ENCODE measurements at places on chromosomes 11 and 22. TPM values are rescaled to one million over a fixed set of nuclear protein-coding genes. Genes with fewer than 3 reads are reported as not detected.
A peak's percentile ranks its signal among the peaks of the same experiment; 100 is the strongest.

DNA sequence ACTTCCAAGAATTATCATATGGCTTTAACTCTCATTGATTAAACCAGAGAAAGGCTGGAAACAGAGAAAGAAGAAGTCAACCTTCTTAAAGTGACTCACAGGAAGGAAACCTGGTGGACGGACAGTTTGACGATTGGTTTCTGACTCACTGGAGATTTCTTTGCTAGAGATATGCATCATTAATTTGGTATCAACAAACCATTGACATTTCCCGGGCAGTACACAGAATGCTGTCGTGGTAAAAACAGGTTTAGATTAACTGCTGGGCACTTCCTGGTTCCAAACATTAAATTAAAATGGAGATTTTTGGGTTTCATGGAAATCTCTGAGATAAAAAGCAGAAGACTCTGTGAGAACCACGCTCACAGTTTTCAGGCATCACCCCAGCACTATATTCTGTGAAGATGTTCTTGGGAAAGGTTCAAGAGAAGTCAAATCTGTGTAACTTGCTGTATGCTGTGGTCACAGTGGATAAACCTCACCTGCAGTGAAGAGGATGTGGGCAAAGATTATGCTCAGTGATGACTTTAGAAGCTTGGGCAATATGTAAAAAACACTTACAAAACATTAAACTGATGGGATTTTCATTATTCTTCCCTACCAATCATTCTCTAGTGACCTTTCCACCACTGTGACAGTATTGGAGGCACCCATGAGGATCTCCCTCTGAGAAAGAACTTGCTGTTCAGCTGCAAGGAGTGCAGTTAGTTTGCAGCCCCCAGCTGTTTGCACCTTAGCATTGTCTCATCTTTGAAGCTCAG is 61.1 kb upstream of the CD44 start:
- DNase-seq, result no peak

DNA sequence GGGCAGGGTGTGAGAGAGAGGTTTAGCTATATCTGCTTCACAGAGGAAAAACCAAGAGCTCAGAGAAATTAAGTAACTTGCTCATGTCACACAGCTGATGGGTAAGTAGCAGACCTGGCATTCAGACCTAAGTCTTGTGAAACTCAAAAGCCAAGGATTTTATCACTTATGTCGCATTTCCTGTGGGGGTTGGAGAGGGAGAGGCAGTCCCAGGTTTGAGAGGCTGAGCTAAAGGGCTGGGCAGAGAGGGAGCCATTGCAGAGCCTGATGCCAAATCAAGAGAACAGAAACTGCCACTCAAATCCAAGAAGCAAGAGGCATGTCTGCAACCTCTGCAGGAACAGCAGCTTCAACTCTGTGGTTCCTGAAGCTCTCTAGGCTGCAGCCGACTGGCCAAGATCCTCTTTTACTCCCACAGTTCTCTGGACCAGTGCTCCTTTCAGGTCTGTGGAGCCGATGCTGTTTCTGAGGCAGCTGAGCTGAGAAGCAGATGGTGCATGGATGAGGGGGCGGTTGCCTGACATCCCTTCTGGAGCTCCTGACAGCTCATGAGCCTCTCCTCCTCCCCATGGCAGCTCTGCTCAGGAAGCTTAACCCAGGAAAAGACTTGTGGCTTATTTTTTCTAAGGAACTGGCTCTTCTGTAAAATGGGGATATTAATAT is 47.6 kb upstream of the NAV2 start:
- DNase-seq, result no peak

The GNG3 gene
- total RNA-seq, result not detected

DNA sequence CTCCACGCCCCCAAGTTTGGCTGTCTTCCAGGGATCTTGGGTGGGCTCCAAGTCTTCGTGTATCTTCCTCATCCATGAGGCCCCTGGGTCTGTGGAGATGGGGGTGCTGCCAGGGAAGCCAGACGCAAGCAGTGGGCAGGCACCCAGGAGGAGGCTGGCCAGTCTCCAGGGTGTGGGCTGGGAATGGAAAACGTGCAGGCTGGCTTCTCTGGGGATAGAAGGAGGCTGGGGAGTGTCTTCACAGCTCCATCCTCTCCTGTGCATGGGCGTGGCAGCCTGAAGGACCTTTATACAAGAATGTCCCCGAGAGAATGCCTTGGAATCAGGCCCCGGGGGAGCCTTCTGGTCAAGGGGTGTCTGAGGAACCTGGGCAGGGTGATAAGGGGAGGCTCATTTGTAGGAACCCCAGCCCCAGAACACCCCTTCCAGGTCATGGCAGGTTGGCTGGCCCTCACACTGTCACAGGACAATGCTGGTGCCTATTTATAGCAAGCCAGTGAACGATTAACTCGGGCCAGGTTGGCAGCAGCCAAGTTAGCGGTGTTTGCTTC is 14.0 kb downstream of the SGSM1 start:
- DNase-seq, result peak; percentile 68

DNA sequence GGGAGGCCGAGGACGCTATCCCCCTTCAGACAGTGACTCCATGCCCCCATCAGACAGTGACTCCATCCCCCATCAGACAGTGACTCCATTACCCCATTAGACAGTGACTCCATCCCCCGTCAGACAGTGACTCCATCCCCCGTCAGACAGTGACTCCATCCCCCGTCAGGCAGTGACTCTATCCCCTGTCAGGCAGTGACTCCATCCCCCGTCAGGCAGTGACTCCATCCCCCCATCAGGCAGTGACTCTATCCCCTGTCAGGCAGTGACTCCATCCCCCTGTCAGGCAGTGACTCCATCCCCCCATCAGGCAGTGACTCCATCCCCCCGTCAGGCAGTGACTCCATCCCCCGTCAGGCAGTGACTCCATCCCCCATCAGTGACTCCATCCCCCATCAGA is 9.1 kb upstream of the TTLL8 start:
- no peak for DNase-seq

DNA sequence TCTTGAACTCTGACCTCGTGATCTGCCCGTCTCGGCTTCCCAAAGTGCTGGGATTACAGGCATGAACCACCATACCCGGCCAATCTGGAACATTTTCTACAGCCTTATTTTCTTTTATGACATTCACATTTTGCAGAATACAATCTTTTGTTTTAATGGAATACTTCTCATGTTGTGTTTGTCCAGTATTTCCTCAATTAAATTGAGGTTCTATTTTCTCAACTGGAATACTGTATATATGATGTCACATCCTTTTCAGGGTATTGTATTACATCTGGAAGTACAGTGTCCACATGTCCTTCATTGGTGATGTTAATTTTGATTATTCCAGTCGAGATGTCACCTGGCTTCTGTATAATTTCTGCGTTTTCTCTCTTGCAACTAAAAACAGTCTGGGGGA is 90.8 kb upstream of the HORMAD2 start:
- no peak for DNase-seq

The OR51I1 gene
- not detected for total RNA-seq

GRCh38 chr22:25120093-25120561 is 79.5 kb upstream of the CRYBB3 start:
- DNase-seq, result peak; percentile 67

DNA sequence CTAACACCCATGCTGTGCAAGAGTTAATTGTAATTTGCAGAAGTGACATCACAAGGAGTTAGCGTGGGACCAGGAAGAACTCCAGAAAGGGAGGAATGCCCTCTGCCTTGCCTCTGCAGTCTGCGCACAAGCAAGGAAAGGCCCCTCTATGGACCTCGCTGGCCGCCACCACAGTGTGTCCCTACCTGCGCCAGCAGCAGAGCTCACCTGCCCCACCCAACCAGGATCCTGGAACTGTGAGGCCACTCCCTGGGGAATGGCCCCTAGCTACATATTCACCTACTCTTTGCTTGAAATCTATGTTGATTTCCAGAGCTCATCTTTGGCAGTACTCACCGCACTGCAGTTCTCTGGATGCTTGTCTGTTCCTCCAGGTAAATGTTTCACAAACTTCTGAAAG is 72.0 kb upstream of the MTNR1B start:
- DNase-seq, result no peak

DNA sequence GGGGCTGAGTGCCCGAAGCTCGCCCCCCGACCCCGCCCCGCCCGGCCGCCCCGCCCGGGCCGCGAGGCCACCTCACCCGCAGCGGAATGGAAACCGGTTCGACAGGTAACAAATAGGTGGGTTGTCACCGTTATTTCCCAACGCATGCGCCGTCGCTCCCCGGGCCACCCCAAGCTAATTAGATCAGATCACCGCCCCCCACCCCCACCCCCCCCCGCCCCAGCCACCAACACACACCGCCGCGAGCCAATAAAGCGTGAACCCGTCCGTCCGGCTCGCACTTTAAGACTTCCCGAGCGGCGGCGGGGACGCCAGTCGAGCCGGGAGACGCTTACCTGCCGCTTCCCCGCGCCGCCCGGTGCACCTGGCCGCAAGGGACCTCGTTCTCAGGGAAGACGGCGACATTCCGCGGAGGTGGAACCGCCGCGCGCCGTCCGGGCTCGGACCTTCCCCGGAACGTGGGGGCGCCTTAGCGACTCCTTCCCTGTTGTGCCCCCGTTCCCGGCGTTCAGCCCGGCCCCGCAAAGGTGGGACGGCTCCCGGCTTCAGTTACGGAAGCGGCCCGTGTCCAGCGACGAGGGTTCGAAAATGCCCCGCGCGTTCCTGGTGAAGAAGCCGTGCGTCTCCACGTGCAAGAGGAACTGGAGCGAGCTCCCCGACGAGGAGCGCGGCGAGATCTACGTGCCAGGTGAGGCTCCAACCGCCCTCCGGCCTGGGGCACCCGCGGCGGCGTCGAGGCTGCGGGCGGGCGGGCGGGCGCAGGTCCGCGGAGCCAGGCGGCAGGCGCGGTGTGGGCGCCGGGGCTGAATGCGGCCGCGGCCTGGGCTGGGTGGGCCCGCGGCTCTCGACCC is at the start of gene OVOL1:
TSS of gene OVOL1 (plus strand) at position 278 of the 851 bp plus-strand sequence. CDS start at position 589, 311 bp downstream.
- DNase-seq, result peak; percentile 91

DNA sequence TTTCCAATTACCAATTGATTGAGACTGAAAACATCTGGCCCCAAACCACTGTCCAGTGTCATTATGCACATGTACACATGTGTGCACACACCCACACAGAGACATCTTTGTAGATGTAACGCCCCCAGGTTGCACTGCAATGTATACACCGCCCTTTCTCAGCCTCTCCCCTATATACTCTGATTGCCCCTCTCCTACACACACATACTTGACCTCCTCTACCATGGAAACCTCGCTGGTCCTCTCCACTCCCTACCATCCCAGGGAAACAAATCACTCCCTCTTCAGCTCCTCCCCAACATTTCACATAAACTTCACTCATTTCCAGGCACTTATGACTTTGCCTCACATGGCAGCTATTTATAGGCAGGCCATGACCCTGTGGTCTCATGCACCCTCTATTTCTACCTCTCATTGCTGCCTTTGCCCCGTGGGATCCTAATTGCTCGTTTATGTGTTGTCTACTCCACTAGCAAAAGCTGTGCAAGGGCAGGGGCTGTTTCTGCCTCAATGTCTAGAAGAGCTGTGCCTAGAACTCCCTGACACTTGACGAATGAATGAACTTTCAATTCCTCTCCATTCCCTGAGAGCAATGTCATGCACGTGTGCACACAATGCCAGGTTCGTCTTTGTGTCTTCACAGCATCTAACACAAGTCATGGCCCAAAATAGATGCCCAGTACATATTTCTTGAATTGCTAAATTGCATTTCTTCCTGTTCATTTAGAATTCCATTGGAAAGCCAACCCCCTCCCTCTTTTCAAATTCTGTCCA is 10.0 kb upstream of the TMA7B start:
- DNase-seq, result no peak

DNA sequence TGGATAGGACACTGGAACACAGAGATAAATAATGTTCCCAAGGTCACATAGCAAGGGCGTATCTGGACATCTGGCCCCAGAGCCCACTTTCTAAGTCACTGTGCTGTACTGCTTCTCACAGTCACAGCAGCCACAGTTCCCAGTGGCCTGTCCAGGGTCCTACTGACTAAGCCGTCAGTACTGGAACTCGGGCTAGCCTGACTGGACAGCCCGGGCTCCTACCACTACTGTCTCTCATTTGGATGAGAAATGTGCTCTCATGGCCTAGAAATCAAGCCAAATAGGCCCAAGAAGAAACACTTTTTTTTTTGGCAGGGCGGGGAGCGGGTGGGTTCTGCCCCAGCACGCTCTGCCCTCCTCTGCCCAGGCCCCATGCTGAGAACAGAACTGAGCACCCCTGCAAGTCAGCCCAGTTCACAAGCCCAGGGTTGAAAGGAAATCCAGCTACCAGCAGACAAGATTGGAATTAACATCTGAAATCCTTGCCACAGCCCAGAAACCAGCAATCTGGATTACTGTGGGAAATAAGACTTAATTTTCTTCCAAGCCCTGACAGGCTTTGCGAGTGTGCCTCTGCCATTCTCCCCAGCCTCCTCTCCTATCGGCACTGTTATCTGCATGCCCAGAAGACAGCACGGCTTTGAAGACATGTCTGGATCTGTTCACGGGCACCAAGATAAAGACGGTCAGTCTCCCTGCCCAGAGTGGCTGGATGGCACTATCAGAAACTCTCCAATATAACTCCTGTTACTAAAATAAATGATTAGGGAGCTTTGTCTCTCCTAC is 182.9 kb upstream of the NCAM1 start:
- no peak for DNase-seq

- peak; percentile 3 for DNase-seq
Observed at GRCh38 chr11:68973219-68973618, 7.6 kb downstream of the MRGPRD start.

- no peak for DNase-seq
Observed at GRCh38 chr11:85735876-85736460, 50.0 kb upstream of the CCDC89 start.

The BARX2 gene
- not detected for total RNA-seq

DNA sequence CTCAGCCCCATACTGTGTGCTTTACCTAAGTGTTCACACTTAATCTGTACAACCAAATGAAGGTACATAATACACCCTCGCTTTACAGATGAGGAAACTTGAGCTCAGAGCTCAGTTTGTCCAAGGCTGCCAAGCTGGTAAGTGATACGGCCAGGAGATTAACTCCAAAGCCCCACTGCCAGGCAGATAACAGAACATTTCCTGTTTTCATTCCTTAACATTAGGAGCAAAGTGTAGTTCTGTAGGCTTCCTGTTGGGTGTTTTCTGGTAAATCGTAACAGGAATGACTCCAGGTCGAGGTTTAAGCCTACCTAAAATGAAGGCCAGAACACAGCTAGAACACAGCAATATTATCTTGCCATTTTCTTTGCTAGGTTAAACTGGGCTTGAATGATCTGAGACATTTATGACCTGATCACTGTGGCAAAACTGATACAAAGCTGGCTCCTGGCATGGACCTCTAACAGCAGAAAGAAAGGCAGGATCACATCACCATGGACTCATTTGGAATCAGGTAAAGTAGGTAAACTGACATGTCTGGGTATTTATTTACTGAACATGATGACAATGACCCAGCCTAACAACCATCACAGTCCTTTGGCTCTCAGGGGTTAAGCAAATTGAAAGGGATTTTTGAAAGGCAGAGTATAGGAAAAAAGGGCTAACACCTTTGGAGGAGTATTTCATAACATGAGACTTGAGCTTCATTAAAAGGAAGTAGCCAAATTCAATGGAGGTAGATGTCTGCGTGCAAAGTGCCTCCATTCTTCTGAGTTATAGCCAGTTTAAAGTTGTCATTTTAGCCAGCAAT is 3.9 kb upstream of the NUP50 start:
- no peak for DNase-seq

The RIMBP3B gene
- total RNA-seq, result 0.09 TPM

DNA sequence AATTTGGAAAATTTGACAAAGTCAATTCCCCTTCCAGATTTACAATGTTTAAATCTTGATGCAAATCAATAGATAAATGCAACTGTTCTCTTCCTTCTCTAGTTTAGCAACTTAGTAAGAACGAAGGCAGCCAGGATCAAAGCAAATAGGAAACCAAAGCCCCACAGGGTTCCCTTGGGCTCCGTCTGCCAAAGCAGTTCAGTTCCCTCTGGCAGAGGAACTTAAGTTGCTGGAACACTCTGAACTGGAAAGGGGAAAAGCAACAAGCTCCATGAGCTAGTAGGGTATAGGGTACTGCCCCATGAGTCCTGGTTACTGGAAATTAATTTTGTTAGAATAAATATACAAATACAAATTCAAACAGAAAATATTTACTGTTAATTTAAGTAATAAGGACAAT is 91.3 kb downstream of the RELT start:
- DNase-seq, result no peak

Data from upper lobe of right lung (tissue), 1 donor.